ENCODE measurements at places on chromosomes 13 and 19.

GRCh38 chr19:49581007-49581508 lies at the start of gene PRRG2:
Gene PRRG2, plus strand, starts transcription at chr19:49581316. Its CDS starts 1,904 bp downstream, at chr19:49583220.
- DNase-seq: no peak

- DNase-seq: no peak
Observed at GRCh38 chr13:39676315-39676876, 20.9 kb downstream of the COG6 start.

GRCh38 chr19:47239610-47240296 lies 8.8 kb upstream of the BBC3 start:
- no peak for DNase-seq

- no peak for DNase-seq
Observed at GRCh38 chr19:13299838-13300237, 149.6 kb downstream of the IER2 start.

DNA sequence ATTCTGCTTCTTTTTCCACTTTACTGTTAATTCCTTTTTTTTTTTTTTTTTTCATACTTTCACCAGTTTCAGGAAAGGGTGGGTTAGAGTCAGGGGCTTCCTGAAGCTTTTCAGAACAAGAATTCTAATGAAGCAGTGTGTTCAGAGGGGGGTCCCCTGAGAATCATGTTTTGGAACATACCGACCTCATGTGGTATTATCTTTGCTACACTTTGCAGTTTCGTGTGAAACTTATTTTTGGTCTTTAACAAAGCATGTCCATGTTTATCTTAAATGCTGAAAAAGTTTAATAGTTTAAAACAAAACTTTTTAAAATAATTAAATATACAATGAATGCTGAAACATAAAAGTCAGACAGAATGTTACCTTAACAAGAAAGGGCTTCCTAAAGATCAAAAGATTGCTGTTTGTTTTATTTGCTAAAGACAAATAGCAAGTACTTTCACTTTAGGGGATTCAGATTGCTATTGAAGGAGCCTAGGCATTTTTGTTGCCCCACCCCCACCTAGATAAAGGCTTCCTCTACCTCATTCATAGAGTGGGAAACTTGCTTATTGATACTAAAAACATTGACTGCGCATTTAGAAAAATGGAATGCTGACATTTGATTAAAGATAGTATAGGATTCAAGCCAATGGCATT lies 21.1 kb upstream of the POMP start:
- no peak for DNase-seq

- DNase-seq: no peak
Observed at GRCh38 chr19:19213426-19214158, 1.8 kb downstream of the NCAN start.

DNA sequence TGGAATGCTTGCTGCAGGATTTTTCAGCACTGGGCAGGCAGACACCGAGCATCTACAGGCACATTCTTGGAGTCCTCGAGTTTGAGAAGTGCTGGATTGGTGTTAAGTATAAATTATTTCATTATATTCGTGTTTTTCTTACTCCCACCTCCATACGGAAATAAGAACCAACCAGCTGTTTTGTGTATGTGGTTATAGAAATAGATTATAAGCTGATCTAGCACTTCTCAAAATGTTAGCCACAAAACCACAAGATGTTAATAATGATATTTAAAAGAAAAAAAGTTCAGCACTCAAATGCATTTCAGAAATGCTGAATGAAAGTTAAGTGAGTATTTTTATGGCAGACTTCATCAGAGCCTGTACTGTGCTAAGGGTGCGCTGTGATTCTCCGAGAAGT lies 24.0 kb upstream of the TEX29 start:
- no peak for DNase-seq

All from GM19239 (cell line).